ENCODE measurements at places on chromosomes 3 and 15. TPM values are rescaled to one million over a fixed set of nuclear protein-coding genes. Genes with fewer than 3 reads are reported as not detected.

The TMA7 gene
- total RNA-seq: 112 TPM

The ITIH4 gene
- 19.1 TPM for total RNA-seq

The TLR9 gene
- 0.46 TPM for total RNA-seq

The GHSR gene
- total RNA-seq: not detected

The CD200 gene
- 17.7 TPM for total RNA-seq

The SETD5 gene
- total RNA-seq: 95.7 TPM

The HIGD2B gene
- not detected for total RNA-seq

- no peak for DNase-seq
Measured at GRCh38 chr3:18853269-18853668, 295.0 kb upstream of the KCNH8 start.

- no peak for DNase-seq
Measured at GRCh38 chr15:76172782-76173181, 113.0 kb downstream of the TMEM266 start.

GRCh38 chr3:192022412-192022811, 561.4 kb downstream of the PYDC2 start:
- no peak for DNase-seq

- no peak for DNase-seq
Measured at GRCh38 chr3:46393554-46394434, 13.1 kb downstream of the CCR5AS start.

DNA sequence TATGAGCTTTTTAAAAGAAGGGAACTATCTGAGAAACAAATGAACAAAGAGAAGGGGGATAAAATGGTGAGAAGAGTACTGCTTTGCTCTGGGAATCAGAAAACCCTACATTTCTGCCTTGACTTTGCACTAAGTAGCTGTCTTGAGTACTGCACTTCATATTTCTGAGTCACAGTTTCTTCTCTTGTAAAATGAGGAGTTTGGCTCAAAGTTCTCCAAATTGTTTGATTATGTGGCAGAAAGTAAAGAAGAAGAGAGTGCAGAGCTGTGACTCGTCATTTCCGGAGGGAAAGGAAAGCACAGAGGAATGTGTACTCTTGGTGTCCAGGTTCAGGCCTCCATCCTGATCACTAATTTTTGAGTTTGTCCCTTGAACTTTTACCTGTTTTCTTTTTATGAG, 54.7 kb downstream of the TP63 start:
- DNase-seq: no peak

DNA sequence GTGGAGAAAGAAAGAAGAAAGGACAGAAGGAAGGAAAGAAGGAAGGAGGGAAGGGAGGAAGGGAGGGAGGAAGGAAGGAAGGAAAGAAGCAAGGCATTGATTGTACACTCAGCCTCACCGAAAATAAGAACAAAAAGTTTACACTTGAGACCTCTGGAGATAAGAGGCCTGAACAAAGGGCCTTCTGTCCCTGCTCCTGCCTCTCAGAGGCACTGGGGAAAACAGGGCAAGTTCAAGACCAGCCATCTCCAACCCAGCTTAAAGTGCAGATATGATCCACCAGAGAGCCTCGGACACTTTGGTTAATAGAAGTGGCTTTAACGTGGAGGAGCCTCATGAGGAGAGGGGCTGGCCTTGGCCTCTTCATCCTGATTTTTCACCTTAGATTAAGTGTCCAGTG, 582.9 kb upstream of the PPP2R3A start:
- no peak for DNase-seq

- DNase-seq: no peak
Measured at GRCh38 chr3:170967126-170967525, 58.7 kb upstream of the EIF5A2 start.

- DNase-seq: no peak
Measured at GRCh38 chr3:164450276-164450905, 627.9 kb downstream of the SI start.
